ENCODE measurements at places on chromosomes 7 and 10. TPM values are rescaled to one million over a fixed set of nuclear protein-coding genes. Genes with fewer than 3 reads are reported as not detected.

The CDK14 gene
- total RNA-seq: 1.2 TPM

The CCDC7 gene
- 6.9 TPM for total RNA-seq

The OR2A1 gene
- not detected for total RNA-seq

The FMC1 gene
- total RNA-seq: 13.5 TPM

The STEAP2 gene
- 2.2 TPM for total RNA-seq
